ENCODE measurements at places on chromosomes 2 and 18.

DNA sequence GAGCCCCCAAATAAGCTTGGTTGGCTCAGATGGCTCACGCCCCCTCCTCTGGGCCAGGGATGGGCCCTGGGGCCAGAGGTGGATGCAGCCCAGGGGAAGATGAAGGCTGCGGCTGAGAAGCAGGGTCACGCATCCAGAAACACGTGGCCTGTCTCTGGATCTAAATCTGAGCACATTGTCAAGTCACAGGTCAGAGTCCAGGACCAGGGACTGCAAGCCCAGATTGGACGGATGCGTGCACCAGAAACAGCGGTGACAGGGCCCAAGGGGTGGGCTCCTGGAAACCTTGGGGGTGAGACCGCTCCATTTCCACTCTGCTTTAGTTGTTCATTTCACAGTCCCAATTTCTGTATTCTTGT is 226.2 kb downstream of the ACKR3 start:
- no peak for DNase-seq

DNA sequence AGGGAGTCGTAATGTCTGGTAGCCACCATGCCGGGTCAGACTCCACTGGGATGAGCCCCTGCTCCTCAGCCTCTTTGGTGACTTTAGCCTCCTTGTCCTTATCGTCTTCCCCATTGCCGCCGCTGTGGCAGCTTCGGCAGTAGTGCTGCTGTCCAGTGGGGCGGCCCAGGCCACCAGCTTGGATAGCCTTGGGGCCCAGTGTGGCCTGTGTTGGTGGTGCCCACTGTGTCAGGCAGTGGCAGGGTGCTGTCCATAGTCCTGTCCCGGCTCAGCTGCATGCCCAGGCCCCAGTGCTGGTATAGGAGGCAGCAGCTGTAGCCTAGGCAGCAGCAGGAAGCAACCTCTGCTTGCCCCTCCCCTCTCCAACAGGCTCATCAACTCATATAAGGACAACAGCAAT is 197.1 kb upstream of the RAB12 start:
- no peak for DNase-seq

- no peak for DNase-seq
Measured at GRCh38 chr2:109694190-109694589, 80.0 kb downstream of the SOWAHC start.

- no peak for DNase-seq
Measured at GRCh38 chr2:212936572-212936971, 214.8 kb downstream of the IKZF2 start.

GRCh38 chr18:67568166-67568565 is 51.6 kb upstream of the DSEL start:
- DNase-seq, result no peak

- DNase-seq, result no peak
Measured at GRCh38 chr2:175606010-175606841, 395.8 kb downstream of the LNPK start.

GRCh38 chr18:23970161-23971096 is 44.1 kb upstream of the TTC39C start:
- DNase-seq, result peak; percentile 30

Data from inflammatory macrophage treated with lipopolysaccharide for 4 hours (primary cell).